T-helper 9 cell (primary cell): ENCODE measurements at places on chromosomes 4 and X.

DNA sequence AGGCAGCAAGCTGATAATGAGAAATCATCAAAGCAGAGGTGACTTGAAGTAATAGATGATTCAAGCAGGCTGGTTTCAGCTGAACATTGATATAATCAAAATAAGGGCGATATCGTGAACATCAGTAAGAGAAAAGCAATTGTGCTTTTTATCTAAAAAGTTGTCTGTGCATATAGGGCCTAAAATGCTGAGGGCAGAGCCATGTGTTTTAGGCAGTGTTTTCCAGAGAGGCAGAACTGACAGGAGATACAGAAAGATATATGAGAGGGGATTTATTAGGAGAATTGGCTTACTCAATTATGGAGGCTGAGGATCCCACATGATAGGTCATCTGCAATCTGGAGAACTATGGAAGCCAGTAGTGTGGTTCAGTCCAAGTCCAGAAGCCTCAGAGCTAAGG is 136.5 kb upstream of the NPY2R start:
- no peak for DNase-seq

GRCh38 chr4:168221301-168221700 is 97.3 kb downstream of the DDX60 start:
- no peak for DNase-seq

GRCh38 chrX:148942754-148943153 is 442.3 kb downstream of the AFF2 start:
- DNase-seq = no peak

- no peak for DNase-seq
Measured at GRCh38 chr4:158050942-158051341, 121.9 kb downstream of the GASK1B start.

GRCh38 chrX:121322159-121322558 is 274.7 kb downstream of the GLUD2 start:
- DNase-seq = no peak

- no peak for DNase-seq
Measured at GRCh38 chr4:44804301-44804700, 77.9 kb upstream of the GNPDA2 start.

DNA sequence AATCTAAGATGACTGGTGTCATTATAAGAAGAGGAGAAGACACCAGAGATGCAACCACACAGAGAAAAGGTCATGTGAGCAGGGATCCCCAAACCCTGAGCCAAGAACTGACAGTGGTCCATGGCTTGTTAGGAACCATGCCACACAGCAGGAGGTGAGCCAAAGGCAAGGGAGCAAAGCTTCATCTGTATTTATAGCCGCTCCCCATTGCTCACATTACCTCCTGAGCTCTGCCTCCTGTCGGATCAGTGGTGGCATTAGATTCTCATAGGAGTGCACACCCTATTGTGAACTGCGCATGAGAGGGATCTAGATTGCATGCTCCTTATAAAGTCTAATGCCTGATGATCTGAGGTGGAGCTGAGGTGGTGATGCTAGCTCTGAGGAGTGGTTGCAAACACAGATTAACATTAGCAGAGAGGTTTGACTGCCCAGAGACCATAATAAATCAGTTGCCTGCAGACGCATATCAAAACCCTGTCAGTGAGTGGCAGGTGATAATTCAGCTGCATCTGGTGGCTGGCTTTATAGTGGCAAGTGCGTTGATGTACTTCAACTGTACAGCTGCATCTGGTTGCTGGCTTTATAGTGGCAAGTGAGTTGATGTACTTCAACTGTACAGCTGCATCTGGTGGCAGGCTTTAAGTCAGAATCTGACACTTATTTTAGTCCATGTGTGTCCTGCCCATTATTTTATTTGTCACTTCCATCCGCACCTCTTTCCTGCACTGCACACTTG is 19.8 kb upstream of the CXCL2 start:
- DNase-seq = no peak

DNA sequence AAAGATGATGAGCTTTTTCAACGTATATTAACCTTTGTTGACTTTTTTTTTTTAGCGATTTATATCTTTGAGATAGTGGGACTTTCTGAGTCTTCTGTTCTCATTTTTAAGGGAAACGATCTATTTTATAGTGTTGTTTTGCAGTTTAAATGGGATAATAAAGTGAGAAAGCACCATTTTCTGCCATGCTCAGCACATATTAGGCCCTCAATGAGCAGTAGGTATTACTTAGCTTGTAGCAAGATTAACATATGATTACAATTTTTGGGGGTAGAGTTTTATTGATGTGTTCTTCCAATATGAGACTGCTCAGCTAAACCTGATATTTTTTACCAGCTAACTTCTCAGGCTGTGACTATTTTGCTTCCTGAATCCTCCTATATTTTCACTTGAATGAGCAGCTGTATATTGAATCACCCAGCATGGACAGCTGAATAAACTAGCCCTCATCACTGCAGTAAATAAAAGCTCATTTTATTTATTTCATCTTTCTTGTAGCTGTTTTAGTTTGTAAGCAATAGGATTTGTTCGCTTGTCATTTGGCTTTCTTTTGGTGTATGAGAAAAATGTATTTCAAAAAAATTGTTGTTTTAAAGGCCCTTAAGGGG is 43.7 kb downstream of the UGT8 start:
- DNase-seq = no peak

- DNase-seq = no peak
Measured at GRCh38 chr4:30537456-30537855, 182.7 kb upstream of the PCDH7 start.

DNA sequence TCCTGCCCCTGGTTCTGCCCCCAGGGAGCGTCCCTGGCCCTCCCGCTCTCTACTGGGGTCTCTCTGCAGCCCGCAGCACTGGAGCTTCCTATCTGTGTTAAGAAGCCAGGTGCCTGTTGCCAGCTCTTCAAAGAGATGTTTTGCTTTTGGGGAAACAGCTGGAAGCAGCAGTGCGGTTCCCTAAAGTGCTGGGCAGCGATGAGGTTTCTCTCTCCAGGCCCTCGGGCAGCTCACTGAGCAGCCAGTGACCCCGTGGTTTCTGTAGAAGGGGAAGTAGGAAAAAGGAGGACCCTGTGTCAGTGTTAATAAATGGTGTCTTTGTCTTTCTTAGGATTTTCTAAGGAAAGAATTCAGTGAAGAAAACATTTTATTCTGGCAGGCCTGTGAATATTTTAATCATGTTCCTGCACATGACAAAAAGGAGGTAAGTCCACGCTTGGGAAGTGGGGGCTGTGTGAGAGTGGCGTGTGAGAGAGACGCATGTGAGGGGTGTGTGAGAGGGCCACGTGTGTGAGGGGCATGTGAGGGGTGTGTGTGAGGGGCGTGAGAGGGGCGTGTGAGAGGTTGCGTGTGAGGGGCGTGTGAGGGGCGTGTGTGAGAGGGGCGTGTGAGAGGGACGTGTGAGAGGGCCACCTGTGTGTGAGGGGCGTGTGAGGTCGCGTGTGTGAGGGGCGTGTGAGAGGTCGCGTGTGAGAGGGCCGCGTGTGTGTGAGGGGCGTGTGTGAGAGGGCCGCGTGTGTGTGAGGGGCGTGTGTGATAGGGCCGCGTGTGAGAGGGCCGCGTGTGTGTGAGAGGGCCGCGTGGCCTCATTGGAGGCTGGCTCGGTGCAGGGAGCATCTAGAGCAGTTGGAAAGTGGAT is 27.1 kb upstream of the HGFAC start:
- no peak for DNase-seq

DNA sequence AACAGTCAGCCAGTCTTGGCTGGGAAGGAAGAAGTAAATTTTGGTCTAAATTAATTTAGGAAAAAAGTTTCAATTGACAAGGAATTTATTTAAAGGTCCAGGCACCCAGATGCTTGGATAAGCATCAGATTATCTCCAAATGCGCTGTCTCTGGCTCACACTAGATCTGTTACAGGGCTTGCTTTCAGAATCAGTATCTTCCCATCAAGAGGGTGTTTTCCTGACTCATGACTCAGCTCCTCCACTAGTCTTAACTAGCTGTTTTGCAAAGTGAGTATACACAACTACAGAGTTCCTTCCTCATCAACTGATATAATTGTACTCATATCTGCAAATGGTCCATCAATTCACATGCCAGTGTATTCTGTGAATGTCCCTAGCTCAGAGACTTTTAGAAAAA is 482.1 kb upstream of the CPEB2 start:
- no peak for DNase-seq

- no peak for DNase-seq
Measured at GRCh38 chr4:74944354-74944793, 11.5 kb downstream of the PARM1 start.

GRCh38 chrX:65696613-65697012 is 29.2 kb downstream of the MSN start:
- no peak for DNase-seq

DNA sequence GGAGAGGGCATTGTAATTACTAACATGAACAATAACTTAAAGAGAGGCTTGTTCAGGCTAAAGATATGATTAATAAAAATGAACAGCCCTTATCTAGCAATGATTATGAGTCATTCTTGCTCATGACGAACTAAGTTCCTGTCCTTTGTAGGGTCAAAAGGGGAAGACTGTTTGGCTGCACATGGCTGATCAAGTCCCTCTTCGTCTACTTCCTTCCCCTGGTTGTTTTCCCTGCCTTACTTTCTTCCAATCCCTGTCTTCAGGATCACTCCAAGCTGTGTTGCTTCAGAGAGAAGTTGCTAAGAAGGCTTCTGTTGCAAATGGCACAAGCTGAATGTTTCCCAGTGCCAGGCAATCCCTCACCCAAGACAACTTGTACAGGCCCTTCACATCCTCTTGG is 115.0 kb upstream of the HS3ST1 start:
- no peak for DNase-seq

DNA sequence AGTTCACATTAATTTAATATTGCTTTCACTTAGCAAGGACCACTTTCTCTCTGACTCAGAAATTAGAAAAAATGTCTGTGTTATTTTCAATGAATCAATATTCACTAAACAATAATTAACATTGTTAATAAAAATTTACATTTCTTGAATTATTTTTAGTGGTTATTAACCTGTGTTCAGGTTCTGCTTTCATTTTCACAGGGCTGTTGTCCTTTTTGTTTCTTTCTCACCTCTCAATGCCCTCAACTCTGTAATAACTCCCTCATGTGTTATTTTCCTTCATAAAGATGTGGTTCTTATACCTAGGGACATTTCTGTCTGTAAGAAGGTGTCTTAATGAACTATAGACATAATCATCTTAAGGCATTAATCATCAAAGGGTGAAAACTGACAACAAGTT is 43.1 kb upstream of the PRR27 start:
- DNase-seq = no peak

DNA sequence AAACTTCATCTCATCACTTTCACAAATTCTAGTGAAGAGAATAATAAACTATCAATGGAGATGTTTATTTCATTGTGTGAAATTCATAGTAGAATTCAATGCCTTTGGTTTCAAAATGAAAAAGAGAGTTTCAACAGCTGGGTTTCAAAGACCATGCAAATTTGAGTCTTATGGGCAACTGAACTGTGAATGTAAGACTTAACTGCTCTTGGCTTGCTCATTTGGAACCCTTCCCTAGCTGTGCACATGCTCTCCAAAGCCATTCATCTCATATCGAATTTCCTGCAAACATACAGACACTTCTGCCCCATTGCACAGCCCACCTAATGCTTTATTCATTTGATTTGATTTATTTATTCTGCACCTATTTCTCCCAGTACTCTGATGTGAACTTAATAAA is 154.5 kb downstream of the GRXCR1 start:
- DNase-seq = no peak

DNA sequence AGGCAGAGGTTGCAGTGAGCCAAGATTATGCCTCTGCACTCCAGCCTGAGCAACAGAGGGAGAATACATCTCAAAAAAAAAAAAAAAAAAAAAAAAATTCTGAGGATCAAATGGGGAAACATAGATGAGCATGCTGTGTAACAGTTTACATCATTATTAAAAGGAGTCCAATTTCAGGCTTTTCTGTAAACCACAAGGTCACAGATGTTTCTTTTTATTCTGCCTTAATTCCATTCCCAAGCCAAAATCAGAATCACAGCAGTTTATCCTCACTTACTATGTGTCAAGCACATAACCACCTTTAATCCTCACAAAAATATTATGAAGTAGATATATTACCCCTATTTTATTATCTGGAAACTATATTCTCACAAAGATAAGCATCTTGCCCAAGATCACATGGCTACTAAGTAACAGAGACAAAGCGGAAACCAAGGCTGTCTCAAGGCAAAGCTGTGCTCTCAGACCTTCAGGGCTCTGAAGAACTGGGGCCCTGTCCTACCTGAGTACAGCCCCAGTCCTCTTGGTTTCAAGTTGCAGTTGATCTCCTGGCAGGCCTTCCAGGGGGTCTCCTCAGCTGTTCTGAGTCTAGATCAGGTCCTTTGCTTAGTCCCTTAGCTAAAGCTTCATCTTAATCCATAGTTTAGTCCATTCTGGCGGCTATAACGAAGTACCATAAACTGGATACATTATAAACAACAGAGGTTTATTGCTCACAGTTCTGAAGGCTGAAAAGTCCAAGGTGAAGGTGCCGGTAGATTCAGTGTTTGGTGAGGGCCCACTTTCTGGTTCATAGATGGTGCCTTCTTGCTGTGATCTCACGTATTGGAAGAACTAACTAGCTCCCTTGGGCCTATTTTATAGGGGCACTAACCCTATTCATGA is 141.3 kb downstream of the PALLD start:
- no peak for DNase-seq

DNA sequence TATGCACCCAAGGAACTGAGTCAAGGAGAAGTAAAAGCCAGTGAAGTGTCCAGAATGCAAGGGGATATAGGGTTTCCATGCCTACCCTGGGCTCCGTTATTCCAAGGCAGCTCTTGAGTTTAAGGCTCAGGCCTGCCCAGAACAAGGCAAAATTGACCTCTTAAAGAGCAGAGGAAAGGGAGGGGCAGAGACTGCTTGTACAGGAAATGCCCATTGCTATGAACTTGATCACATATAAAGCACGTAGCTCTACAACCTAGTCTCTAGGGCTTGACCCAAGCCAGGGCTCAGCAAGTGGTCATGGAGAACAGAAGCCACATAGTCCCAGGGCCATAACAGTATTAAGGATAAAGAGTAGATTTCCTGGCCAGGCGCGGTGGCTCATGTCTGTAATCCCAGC is 58.2 kb upstream of the MSN start:
- no peak for DNase-seq

GRCh38 chrX:95383778-95384177 is 1300.9 kb upstream of the DIAPH2 start:
- no peak for DNase-seq

GRCh38 chr4:88585917-88586316 is 6.4 kb upstream of the HERC3 start:
- no peak for DNase-seq

GRCh38 chr4:34009951-34010350 is 2234.4 kb downstream of the ARAP2 start:
- no peak for DNase-seq
